ENCODE measurements at places on chromosomes 16 and 17.

GRCh38 chr16:48131201-48131935 lies 24.4 kb downstream of the ABCC12 start:
- DNase-seq, result no peak

GRCh38 chr16:81551151-81551808 lies 106.7 kb downstream of the CMIP start:
- DNase-seq, result no peak

DNA sequence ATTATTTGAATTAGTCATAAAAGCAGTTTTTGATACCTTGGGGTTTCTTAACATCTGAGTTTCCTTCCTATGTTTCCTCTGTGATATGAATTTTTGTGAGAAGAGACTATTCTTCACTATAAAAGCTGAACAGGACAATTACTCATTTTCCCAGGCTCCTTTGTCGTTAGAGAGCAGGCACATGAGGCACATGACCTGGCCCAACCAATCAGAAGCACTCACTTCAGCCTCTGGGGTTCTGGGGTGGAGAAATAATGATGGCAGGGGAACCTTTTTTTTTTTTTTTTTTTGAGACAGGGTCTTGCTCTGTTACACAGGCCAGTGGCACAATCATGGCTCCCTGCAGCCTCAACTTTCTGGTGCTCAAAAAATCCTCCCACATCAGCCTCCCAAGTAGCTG lies 145.5 kb upstream of the ASIC2 start:
- no peak for DNase-seq

GRCh38 chr16:1208239-1208830 lies 16.7 kb downstream of the TPSG1 start:
- no peak for DNase-seq

GRCh38 chr16:49767998-49768397 lies 87.9 kb downstream of the ZNF423 start:
- DNase-seq, result no peak

DNA sequence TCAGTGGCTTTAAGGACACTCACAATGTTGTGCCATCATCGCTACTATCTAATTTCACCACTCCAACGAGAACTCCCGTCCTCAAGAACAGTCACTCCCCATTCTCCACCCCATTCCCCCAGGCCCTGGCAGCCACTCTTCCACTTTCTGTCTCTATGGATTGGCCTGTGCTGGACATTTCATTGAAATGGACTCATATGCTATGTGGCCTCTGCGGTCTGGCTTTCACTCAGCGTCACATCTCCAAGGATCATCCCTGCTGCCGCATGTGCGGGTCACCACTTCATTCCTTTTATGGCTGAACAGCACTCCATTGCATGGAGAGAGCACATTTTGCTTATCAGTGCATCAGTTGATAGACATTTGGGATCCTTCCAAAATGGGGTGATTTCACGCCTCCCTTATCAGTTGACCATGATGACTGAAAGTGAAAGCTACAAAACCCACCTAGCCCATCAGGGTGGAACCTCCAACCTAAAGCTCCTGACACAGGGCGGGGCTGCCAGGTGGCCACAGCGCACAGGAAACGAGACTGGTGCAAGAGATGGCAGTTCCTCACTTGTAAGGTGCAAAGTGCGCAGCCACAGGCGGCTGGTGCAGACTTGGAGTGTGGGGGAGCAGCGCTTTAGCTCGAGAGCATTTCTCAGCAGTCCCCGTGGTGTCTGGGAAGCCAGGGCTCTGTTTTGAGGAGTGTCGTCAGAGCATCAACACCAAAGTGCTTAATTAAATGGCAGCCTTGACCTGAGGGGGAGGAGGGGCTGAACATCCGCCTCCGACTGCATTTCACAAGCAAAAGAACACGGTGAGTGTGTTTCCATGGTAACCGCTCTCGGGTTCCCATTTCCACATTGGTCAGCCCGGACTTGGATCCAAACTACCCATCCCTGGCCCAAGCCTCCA lies 23.8 kb downstream of the COTL1 start:
- peak; percentile 90 for DNase-seq

DNA sequence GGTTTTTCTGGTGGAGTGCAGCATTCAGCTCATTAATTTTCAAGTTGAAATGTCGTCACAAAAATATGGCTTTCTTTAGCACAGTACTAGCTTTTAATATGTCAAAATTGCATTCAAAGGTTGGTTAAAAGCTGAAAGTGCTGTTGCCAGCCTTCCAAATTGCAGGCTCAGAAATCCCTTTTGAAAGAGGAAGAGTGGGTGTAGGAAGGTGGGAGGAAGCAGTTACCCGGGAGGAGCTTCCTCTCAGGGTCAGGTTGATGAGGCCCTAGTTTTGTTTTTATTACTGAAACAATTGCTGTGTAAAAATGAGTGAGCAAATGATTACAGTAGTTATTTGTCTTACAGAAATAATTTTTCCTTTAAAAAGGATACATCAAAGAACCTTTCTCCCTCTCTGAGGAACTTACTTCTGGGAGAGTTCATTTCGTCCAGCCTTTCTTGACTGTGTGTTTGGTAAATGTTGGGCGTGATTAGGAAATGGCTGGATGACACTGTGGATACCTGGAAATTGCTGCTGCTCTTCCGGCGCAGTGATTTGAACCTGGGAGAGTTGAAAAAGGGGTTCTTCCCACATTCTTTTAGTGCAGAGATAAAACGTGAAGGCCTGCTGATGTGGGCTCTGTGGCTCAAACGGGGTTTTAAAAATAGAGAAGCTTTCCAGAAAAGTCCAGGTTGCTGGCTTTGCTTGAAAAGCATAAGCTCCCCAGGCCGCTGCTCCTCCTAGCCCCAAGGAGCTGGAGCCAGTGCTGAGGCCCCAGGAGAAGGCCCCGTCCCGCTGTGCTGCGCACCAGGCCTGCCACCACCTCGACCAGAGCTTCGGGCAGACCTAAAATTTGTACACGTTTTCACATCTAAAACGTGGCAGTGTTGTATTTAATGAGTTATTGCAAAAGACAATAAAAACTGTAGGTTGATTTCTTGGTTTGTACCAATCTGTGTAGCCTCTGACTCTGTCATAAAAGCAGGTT lies 41.7 kb downstream of the SEC14L1 start:
- DNase-seq, result no peak

- no peak for DNase-seq
Measured at GRCh38 chr17:7677388-7678067, 9.8 kb downstream of the TP53 start.

- DNase-seq, result no peak
Measured at GRCh38 chr17:63837962-63838600, 4.4 kb downstream of the SMARCD2 start.

DNA sequence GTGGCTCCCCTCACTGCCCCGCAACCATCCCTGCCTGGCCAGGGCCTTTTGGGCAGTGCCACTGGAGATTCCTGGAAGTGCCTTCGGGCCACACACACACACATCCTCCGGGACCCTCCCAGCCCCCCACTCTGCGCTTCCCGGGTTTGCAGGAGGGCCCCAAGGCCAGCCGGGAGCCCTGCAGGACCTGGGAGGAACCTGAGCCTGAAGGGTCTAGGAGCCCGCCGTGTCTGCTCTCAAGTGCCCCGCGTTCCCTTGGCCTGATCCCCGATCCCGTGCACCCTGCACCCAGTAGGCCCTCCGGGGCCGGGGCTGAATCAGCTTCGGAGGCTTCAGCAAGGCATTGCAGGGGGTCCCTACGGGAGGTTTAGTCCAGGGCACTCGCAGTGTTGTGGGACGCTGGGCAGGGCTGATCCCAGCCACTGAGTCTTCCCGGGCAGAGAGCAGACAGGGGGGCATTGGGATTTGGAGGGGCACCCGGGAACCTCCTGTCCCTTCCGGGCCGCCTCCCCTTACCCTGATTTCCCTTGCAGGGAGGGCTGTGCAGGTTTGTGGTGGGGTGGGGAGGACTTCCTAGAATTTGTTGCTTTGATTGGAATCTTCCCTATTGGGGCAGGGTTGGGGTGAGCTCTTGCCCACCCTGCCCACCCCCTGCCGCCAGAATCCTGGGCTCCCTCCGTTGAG lies 36.9 kb downstream of the TMEM235 start:
- DNase-seq, result no peak

GRCh38 chr16:26806657-26807056 lies 260.1 kb upstream of the C16orf82 start:
- DNase-seq, result peak; percentile 58

- DNase-seq, result no peak
Measured at GRCh38 chr17:72526769-72527168, 405.9 kb downstream of the SOX9 start.

DNA sequence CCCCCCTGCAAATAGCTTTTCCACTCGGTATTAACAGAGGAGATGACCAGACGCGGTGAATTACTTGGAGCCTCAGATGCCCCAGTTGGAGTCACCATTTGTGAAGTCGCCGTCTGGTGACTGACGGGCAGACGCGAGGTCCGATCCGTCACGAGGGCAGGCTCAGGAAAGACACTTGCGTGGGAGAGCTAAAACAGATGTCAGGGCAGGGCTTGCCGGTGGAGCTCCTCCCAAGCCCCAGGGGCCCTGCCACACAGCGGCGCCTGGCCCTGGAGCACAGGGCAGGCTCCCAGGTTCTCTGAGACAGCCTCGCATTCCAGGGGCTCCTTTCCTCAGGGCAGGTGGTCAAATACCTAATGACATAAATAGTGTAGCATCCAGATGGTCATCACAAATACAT lies 348.3 kb downstream of the C16orf95 start:
- DNase-seq, result no peak

DNA sequence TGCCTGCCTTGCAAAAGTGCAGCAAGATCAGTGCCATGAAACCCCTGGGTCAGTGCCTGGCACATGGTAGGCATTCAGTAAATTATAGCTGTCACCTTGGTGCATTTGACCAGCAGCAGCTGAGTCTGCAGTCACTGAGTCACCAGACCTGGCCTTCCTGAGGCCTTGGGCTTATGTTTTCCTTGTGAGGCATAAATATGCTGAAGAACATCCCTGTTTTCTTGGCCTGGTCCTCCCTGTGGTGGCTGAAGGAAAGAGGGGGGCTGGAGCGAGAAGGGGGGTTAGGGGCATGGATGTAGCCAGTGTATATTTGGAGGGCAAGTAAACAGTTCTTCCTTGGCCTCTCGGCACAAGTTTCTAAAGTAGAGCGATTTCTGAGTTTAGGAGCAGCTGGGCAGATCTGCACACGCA lies 26.5 kb downstream of the EPN2 start:
- DNase-seq, result no peak

DNA sequence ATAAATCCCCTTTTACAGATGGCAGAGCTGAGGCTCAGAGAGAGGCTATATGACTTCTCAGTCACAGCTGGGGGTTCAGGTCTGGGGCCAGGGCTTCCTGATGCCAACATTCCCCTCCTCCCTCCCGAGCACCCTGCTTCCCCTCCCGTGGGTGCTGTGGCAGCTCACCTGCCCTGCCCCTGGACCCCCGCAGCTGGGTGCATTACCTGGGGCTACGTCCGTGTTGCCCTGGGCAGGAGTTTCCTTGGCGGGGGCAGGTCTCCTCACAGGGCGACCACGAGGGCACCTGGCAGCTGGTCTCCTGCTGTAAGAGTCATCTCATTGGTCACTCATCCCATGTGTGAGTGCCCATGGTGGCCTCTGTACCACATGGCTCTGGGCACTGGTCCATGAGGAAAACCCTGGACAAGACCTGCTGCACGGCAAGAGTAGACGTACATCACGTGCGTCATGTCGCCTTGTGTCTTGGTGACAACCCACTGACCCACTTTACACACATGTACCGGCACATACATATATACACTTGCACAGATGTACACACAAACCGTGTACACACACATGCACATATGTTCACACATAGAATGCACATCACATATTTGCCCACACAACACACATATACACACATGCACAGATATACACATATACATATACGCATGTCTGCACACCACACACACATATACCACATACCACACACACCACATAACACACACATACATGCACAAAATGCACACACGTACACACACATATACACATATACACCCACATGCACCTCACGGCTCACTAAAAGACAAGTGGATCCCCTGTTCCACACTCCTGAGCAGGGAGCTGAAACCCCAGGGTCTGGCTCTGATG lies 134.0 kb downstream of the FOXL1 start:
- no peak for DNase-seq

DNA sequence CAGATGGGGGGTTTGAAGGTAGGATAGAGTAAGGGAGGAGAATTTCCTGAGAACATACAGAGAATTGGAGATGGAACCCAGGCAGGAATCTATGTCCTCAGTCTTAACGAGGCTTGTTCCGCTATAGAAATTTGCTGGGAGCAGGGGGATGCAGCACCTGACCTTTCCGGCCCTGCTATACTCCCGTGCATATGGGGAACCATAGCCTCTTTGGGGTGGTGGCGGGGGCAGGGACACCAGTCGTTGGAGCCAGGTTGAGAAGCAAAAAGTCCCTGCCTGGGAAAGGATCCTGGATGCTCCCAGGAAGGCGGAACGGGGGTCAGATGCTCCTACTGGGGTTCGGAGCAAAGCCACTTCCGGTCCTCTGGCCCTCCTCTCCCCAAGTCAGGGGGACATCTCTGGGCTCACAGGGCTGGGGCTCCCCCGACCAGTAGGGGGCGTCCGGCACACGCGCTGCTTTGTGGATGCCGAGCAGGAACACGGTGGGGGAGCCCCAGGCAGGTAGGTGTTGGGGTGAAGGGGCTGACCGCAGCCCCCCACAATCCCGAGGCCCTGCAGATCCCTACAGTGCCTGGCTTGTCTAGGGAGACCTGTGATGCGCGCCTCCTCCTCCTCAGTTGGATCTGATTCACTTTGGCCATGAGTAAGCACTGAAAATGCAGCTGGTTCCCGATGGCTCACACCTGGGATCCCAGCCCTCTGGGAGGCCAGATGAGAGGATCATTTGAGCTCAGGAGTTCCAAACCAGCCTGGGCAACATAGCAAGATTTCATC lies 15.5 kb upstream of the TFAP4 start:
- no peak for DNase-seq

DNA sequence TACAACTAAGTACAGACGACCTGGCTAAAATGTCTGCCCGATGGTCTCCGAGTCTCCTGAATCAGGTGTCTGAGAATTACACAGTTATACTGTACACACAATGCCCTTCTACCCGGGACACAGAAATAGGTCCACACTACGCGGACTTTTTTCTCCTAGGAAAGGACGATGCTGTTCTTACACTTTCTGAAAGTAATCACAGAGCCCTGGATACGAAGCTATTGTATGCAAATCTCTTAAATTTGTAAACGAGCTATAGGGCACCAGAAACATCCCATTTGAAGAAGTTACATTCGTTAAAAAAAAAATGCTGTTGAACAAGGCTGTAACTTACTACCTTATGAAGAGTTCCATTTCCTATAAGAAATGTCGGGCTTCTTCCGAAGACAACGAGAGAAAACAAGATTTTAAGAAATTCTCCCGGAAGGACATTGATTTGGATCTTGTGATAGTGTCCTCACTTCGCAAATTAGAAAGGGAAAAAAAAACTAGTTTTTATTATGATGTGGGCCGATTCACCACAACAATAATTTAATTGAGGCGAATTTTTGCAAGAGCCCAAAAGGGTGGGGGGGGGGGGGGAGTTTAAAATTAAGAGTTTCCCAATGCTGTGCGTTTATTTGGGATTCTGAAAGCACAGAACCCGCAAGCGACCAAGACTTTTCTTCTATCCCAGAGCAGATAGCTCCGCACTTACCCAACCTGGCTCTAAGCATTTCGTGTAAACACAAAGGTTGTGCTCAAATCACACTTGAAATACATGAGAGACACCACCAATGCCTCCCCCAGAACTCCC lies 1.5 kb upstream of the SOX9 start:
- no peak for DNase-seq
